ENCODE measurements at places on chromosomes 12 and 14.

- DNase-seq, result no peak
These were observed 61.6 kb downstream of the SH2B3 start for GRCh38 chr12:111467092-111467856.

DNA sequence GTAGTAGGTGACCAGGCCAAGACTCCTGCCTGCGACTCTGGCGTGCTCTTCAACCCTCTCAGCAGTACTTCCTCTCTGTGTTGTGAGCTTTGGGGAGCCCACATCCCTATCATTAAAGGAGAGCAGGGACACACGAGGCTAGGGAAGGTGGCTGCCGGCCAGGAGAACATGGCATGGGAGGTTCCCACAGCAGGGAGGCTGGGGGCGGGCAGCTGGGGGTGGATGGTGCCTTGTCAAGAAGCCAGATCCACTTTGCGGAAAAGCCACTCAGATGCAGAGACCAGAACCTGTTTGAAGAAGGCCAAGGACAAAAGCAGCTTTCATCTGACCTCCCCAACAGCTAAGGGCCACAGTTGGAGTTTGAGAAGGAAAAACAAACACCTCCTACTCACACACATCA, 198.6 kb downstream of the BCL11B start:
- no peak for DNase-seq

DNA sequence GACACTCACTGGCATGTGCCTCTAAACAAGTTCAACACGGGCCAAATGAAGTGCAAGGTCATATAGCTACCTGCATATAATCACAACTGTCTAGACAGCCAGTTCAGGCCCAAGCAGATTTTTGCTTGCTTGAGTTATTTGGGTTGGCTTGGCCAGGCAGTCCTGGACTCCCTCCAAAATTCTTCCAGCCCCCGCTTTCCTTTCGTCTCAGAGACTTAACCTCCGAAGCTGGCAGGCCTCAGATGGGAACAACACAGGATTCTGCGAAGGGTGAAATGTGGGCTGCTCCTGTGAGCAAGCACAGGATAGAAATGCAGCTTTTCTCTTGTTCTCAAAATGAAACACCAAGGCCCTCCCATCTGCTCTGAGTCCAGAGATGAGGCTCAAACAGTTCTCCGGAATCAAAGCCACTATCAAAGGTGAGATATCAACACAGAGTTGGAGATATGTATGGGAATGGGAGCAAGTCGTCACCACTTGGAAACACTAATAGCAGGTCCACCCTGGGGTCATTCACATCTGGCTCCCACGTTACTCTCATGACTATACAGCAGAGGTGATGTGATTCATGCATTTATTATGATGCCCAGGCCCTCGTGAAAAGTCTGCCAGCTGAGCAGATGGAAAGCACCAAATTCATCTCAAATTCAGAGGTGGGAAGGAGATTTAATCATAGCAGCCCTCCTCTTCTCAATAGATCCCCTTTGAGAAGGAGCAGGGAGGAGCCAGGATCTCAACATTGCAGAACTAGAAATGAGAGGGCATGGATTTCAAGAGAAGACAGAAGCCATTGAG, 389.8 kb downstream of the NUAK1 start:
- DNase-seq, result peak; percentile 5

DNA sequence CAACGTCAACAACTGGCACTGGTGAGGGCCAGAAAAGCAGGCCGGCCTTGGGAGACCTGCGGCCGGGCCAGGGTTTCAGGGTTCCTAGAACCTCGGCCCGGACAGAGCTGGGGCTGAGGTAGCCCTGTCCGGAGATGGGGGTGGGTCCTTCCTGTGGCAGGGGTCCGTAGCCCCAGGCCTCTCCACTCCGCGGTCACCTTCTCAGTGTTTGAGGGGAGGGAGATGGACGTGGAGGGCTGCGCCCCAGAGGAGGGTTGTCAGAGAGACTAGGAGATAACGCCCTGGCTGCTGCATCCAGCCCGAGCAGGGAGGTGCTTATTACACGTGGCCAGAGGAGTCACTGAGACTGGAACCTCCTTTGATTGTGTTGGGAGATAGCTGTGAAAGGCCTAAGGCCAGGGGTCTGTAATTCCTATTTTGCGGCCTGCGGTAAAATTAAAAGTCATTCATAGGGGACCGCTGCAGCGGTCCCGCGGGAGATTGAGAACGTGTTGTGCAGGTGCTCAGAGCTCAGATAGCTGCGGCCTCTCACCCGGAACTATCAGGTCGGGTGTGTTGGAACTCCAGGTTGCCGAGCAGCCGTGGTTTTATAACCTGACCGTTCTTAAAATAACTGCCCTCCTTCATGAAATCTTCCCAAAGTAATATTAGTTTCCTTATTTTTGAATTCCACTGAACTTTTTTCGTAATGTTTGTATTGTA, 507 bp downstream of the AHSA1 start:
- DNase-seq, result no peak

DNA sequence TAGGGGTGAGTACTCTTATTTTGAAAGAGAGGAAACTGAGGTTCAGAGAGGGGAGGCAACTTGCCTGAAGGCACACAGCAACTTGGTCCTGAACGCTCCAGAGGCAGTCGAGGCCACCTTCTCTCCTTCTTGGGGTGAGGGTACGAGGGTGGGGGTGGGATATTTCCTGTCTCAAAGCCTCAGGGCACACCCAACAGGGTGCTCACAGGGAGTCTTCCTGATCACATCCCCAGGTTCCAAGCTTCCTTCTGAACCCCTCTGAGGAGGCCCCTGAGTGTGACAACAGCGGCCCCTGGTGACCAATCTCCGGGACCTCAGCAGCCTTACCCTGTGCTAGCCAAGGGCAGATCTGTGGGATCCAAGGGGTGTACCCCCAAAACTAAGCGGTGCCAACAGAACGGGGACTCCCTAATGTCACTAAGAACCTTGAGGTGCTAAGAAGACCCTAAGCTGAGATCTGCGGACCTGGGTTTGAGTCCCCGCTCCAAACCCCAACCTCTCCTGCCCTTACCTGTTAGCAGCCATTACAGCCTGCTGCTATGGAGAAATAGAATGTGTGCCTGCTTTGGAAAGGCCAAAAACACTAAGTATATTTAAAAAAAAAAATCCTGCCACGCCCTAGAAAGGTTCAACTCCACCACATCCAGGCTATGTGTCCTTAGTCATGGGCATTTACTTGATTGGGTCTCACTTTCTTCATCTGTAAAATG, 57.9 kb downstream of the TRPV4 start:
- DNase-seq, result peak; percentile 75

DNA sequence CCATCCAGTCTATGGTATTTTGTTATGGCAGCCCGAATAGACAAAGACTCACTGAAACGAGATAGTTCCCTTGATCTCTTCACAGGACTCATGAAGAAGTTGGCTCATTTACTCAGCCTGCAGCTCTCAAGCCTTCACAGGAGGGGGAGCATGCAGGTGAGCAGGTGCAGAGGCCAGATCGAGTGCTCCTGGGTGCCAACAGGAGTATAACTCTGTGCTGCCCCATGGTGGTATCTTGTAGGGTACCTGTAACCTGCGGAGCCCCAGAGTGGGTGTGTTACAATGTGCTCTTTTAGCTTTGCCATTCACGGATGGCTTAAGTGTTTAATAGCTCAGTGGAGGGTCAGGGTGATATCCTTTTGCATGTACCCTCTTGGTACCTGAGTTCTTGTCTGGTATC, 159.5 kb downstream of the METTL25 start:
- no peak for DNase-seq

- DNase-seq, result no peak
These were observed 32.0 kb downstream of the KICS2 start for GRCh38 chr12:64190140-64190539.

DNA sequence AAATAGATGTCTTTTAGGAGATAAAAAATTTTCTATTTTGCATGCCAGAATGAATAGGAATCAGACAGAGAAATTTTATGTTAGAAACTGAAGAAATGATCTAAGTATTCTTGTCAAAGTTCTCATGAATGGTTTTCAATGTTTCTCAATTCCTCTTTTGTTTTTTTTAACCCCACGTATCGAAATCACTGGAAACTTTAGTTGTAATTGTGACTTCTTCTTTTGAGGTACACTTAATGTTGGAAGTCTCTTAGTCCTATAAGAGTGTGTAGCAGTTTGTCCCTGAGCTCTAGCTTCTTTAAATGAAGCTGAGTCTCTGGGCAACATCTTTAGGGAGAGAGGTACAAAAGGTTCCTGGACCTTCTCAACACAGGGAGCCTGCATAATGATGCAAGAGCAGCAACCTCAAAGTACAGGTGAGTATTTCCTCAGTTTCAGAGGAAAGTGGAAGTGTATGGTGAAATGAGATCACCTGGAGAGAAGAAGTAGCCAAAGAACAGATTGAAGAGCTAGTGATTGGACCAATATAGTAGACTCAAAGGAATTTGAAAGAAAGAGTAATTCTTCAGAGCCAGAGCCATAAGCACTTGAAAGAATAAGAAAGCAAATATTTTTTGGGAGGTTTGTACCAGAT, at the start of gene CLEC6A:
Gene CLEC6A, plus strand, starts transcription at position 236 of the 634 bp plus-strand sequence. Its CDS starts 150 bp downstream, at position 386.
- DNase-seq, result no peak

DNA sequence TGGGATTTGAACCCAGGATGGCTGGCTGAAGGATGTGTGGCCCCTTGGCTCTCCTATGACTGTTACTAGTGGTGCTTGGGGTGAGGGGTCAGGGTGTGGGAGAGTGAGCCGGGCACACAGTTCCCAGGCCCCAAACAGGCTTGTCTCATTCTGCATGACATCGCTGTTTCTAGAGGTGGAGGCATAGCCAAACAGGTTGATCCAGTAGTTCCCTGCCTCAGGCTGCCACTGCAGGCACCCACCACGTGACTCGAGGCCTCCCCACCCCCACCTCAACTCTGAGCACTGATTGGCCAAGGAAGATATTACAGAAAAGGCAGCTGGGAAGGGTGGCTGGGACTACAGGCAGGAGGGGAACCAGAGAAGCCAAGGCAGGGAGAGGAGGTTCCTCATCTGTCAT, 102.6 kb downstream of the NCOR2 start:
- DNase-seq, result no peak

DNA sequence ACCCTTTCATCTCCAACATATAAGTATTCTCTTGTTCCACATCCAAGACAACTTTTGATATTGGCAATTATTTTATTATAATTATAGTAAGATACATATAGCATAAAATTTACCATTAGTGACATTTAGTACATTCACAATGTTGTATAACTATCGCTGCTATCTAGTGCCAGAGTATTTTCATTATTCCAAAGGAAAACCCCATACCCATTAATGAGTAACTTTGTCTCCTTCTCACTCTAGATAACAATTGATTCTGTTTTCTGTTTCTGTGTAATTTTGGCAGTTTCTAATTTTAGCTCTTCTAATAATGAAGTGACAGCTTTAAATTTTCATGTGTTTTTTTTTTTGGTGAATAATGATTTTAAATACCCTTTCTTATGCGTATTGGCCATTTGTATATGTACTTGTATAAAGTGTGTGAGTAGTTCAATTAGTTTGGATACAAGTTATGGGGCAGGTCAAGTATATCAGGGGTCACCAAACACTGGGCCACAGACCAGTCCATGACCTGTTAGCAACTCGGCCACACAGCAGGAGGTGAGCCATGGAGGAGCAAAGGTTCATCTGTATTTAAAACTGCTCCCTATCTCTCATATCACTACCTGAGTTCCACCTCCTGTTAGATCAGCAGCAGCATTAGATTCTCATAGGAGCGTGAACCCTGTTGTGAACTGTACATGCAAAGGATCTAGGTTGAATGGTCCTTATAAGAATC, 97.2 kb upstream of the SYT1 start:
- DNase-seq, result no peak

DNA sequence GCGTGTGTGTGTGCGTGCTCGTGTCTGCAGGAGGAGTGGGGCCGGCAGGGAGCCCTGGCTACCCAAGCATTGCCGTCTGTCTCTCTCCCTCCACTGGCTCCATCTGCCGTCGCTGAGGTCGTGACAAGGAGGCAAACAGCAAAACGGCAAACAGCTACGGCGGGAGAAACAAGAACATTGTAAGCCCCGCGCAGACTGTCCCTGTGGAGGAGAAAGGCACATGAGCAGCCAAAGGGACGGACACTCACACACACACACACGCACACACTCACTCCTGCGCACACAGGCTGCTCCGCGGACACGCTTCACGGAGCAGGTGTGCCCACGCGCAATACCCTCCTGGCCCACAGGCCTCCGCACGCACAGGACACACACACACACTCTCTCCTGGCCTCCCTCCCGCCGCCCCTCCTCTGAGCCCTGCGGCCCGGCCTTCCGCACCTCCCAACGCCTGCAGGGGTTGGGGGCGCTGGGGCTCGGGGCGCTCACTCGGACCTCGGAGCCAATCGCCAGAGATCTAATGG, 905 bp downstream of the CISTR start:
- no peak for DNase-seq

DNA sequence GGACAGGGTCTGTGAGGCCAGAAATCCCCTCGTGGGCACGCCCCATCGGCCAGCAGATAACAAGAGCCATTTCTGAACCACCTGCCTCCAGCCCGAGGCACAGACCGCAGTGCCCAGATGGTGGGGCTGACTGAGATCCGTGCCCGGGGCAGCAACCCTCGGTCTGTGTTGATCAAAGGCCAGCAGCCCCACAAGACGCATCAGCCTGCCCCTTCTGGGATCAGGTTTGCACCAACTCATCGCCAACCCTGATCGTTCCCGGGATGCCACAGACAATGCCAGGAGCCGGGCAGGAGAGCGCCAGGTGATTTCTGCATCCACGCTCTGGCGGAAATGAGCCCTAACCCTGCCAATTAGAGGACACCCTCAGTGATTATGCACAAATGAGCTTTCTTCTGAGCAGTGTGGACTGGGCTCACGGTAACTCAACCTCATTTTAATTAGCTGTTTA, 64.5 kb downstream of the TESC start:
- DNase-seq, result no peak

DNA sequence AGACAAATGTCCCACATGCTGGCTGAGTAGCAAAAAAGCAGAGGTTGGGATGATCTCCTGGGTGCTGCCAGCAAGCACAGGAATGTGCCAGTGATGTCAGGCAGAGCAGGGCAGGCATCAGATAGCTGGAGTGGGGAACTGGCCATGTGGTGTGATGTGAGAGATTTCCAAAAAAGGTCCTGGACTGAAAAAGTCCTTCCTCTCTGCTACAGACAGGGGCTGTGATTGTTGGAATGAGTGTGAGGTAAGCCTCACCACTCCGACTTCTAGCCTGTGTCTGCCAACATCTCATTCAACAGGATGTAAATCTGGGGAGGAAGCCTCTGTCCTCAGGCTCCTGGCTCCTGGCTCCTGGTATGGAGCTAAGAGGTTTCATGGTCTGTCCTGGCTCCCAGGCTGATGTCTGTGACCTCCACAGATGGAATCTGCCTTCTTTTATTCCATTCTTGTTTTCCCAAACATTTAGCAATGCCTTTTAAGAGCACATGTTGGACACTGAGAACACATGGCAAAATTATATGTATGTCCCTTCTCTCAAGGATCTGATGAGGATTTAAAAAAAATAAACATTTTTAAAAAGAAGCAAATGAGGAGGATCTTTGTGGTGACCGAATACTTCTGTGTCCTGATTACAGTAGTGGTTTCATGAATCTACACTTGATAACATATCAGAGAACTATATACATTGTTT, 50.1 kb upstream of the STK38L start:
- DNase-seq, result no peak
